ENCODE measurements at places on chromosomes 5 and 9.

DNA sequence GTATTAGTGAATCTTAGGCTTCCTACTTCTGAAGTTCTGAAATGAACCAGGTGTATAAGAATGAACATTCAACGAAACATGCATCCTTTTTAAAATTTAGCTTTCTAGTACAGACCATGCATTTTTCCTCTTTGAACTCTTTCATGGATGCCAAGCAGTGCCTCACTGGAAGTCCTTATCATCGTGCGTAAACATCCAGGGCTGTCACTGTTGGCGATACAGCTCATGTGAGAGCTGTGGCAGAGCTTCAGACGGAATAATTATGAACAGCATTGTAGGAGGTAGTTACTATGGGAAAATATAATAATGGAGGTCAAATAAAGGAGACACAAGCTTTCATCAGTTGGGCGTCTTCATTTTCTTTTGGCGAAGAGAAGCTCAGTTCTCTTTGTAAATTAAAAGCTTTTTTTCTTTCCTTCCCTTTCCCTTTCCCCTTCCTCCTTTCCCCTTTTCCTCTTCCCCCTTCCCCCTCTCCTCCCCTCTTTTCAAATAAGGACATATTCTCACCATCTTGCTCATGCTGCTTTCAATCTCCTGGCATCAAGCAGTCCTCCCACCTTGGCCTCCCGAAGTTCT lies 167.3 kb downstream of the KDM4C start:
- DNase-seq: no peak

- DNase-seq: no peak
Observed at GRCh38 chr9:76609285-76610010, 150.5 kb downstream of the GCNT1 start.

GRCh38 chr5:160312134-160312959 lies at the start of gene CCNJL:
Gene CCNJL, minus strand, starts transcription at chr5:160312564. Its CDS starts 641 bp downstream, at chr5:160311923.
- no peak for DNase-seq

DNA sequence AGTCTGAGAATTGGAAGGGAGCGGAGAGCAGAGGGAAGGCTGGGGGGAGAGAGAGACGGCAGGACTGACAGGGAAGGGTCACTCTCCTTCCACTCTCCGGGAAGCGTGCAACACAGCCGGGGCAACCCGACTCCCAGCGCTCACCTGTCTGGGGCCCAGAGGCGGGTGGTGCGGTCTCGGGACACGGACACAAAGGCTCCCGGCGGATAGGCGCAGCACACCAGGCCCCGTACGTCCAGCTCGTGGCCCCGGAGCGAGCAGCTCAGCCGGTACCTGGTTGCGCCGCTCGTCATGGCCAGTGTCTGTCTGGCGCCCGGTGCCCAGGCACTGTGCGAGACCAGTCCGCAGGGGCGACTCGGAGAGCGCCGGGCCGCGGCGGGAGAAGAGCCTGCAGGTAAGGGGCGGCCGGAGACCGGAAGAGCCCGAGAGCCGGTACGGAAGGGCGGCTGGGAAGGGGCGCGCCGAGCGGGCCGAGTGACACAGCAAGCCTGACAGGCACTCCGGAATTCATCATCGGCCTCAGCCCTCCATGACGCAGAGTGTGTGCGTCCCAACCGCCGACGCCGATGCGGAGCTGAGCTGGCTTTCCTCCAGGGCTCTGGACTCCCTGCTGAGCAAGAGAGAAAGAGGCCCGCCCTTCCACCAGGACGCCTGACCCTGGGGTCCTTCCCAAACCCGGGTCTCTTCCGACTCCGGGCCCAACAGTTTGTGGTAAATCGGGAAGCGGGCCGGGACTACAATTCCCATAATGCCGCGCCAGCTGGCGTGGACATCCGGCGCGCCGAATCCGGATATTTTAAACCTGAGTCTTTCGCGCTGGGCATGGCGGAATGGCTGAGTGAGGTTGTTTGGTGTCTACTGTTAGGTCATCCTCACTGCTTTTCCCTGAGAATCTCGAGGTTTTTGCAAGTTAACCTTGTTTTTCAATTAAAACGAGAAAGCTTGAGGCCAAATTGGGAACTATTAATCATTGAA lies at the start of gene PLAA:
PLAA (minus strand) TSS at position 490 of the 975 bp plus-strand sequence; CDS start at position 293, 197 bp downstream.
- peak; percentile 75 for DNase-seq

DNA sequence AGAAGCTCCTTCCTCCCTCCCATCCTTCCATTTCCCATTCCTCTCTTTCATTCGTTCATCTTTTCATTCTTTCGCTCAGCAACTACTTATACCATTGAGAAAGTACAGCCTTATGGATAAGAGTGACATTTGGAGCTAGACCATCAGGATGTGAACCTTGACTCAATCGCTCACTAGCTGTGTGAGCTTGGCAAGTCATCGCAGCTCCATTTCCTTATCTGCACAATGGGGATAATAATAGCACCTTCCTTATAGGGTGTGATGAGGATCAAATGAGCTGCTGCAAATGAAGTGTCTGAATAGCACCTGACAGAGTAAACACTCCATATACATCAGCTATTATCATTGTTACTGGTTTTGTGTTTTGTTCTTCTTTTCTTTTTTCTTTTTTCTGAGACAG lies 28.1 kb upstream of the SYNPO start:
- no peak for DNase-seq

DNA sequence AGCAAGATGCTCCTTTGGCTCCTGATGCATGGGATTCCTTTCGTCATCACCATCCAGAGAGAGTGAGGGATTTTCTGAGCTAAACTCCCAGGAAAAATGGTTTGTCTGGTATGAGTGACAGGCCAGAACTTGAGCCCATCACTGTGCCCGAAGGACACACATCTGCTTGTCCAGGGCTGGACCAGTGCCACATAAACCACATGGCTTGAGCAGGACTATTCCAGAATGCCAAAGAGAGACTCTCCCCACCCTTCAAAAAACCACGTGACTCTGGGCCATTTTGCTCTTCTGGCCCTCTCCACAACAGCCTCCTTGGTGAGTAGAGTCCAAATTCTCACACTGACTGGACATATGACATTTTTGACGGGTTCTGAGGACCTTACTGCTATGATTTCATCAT lies 46.4 kb upstream of the SHC3 start:
- DNase-seq: no peak

GRCh38 chr9:38316166-38316780 lies 76.2 kb upstream of the ALDH1B1 start:
- no peak for DNase-seq

DNA sequence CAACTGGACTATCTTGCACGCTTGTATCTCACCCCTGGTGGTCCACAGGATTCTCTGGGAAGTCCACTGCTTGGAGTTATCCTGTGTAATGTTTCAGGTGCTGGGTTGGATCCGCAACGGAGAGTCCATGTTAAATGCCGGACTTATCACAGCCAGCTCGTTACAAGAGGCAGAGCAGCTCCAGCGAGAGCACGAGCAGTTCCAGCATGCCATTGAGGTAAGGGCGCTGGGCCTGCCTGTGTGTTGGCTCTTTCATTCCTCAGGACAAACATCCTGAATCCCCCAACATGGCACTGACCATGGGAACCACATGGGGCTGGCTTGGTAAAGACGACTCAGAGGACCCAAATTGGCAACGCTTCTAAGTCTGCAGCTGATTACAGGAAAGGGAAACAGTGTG lies 214.8 kb upstream of the OTULINL start:
- no peak for DNase-seq

DNA sequence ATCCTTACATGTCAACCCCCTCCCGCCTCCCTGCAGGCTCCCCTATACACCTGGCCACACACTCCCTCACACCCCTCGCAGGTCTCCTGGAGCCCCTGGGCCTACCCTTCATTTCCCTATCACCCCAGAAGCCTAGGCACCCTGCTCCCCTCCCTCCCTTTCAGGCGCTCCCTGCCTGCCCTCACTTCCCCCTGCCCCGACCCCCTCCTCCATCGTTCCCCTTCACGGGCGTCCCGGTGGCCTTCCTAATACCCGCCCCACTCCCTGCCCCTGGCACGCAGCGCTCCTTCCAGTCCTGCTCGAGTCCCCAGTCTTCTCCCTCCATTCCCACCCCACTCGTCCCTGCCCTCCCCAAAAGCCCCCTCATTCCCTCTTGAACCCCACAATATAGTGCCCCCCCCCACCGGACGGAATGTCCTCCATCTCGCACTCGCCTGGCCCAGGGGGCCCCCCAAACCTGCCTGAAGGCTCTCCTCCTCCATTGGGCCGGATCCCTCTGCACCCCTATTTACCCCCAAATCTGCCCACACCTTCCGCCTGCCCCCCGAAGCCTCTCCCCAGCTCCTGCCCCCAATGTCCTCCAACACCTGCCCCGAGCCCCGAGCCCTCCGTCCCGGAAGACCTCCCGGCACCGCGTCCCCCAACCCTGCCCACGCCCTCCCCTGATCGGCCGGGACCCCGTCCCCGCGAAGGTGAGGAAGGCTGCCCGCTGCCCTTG lies 746 bp downstream of the STRBP start:
- peak; percentile 4 for DNase-seq

GRCh38 chr5:81305785-81306184 lies 4.4 kb downstream of the ZCCHC9 start:
- no peak for DNase-seq

- DNase-seq: no peak
Observed at GRCh38 chr9:136764301-136764891, at the start of gene LCN15. Gene LCN15, minus strand, starts transcription at chr9:136764518. Its CDS starts 30 bp downstream, at chr9:136764488.

DNA sequence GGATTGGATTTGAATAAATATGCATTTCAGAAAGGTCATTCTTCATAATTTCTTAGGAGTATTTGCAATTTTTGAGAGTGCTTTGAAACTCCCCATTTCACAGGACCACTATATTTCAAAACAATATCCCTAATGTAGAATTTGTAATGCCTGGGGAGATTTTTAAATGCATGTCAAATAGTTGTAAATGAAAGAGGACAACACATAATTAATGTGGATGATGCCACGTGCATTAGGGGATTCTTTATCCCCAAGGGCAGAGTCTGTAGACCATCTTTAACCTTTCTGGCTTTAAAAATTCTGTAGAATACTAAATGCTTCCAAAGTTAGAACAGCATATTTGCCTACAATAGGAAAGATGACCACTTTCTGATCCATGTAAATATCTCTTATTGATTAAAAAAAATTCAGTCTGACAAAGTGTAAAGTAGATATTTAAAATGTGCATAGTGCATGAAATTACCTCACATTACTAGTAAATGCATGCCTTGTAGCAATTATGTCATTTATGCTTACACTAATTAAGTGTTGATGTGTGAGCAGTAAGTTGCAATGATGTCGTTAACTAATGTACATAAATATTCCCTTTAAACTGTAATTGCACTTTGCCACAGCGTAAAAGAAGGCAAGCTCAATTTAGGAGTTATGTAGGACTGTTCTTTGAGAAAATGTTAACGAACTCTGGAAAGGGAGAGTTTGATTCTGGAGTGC lies 416.1 kb downstream of the PSAT1 start:
- no peak for DNase-seq

DNA sequence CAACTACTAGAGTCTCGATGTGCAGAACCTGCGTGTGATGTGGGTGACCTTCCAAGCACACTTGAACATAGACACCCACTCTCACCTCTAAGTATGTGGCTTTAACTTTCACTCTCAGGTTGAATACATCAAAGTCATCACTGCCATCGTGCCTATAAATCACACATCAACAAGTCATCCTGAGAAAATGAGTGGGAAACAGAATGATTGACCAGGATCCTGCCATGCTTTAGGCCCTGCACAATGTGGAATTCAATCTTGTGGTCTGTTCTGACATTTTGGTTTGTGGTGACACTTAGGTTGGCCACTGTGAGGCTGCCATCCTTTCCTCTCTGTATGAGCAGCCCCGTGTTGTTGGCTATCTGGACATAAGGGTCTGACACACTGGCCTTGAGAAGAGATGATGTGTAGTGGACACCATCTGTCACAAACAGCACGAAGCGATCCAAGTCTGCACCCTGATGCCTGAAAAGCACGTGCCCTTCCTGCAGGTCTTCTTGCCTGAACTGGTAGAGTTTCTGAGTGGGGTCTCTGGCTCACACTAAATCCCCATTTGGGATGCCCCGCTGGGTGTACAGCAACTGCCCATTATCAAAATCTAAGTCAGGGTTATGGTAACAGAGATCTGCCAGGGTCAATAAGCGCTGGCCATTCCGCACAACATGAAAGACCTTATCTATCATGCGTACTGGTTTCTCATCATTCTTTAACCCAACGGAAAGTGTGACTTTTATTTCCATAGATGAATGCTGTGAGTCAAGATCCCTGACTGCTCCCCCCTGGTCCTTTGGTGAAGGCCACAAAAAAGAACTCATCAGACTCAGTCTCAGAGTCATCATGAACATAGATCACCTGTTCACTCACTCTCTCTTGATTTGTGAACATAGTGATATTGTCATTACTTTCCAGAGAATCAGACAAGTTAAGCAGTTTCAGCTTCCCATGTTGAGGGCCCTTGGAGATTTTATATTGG lies 116.6 kb downstream of the ESM1 start:
- no peak for DNase-seq

- DNase-seq: no peak
Observed at GRCh38 chr9:122192914-122193525, 33.3 kb downstream of the MORN5 start.

DNA sequence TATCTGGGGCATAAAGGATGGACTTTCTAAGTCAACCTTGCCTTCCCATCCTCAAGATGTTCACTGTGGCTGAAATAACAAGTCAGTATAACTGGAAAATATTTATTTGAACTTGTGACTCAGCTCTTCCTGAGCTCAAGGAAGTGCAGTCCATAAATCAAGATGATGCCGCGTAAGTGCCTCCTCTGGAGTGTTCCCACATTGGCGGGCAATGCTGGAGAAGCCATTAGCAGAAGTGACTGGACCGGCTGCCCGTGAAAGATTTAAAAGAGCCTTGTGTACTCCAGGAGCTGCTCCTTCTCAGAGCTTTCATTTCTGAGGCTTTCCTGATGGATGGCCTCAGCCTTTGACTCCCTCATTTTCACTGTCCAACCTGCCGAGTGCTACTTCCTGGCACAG lies 17.4 kb downstream of the TMOD1 start:
- no peak for DNase-seq

DNA sequence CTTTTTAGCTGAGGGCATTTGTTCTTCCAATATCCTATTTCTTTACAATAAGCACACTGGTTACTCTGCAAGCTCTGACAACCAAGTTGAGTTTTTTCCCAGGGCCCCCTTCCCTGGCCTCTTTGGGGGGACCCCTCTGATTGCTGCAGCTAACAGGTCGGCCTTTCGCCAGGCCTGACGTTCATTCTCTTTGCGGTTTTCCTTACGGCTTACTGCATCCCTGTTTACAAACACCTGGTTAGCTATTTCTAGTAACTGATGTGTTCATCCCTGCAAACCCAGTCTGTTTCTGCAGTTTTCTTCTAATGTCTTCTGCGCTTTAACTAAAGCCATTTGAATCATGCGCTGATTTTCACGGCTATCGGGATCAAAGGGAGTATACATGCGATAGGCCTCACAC lies 37.5 kb upstream of the PPP1R26 start:
- no peak for DNase-seq
